ENCODE measurements at places on chromosomes 12 and 14.

GRCh38 chr14:28756884-28757570, 9.6 kb upstream of the FOXG1 start:
- DNase-seq, result no peak

GRCh38 chr12:25280082-25280481, 29.4 kb upstream of the KRAS start:
- DNase-seq, result no peak

- DNase-seq, result no peak
Observed at GRCh38 chr12:41293011-41293410, 104.9 kb downstream of the PDZRN4 start.

DNA sequence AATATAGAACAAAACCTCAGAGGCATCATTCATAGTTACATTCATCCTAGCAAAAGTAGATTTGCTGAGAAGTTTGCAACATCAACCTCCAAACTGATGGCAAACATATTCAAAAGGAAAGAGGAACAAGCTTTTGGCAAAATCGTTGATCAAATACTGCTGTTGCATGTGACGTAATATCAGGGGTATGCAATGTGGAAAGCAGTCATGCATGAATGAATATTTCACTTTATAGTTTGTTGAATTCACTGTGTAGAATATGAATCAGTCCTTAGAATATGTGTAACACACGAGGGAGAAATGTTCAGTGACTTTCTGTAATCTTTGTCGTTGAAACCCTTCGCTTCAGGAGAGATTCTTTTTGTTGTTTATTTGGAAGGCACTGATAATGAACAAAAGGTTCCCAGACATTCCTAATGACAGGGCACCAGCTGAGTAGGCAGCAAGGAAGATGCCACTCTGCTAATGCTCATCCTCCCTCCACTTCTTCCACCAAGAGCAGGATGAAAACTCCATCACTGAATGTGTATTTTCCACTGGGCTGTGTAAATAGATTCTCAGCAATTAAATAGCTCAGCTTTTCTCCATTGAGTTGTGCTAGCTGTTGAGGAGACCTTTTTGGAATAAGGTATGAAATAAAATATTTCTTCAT, 126.1 kb downstream of the PELI2 start:
- no peak for DNase-seq

GRCh38 chr12:7150841-7151240, 20.7 kb downstream of the CLSTN3 start:
- no peak for DNase-seq

DNA sequence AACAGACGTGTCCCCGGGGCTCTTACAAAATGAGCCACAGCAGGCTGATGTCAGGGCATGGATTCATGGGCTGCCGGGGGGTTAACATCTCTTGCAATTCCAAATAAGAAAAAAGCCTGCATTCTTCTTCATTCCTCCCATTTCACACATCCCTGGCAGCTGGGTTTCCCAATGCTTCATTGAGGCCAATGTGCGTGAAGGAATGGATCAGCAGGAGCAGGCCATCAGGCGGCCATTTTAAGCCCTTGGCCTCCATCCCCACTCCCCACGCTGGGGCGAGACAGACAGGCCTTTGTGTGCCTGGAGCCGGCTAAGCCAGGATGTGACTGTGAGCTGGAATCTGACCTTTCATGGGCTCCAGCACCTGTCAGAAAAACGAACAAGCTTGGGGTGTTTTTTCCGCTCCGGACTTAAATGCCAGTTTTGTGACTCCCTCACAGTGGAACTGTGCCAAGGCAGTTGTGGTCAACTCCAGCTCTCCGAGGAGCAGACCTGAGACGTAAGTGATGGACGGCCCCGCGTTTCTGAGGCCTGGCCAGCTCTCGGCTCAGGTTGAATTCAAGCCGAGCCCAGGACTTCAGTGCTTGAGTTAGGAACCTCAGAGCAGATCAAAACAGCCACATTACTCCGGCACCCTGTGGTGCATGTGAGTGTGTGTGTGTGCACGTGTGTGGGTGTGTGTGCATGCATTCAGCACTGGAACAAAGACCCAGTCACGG, 133.1 kb downstream of the TMEM30B start:
- peak; percentile 91 for DNase-seq

DNA sequence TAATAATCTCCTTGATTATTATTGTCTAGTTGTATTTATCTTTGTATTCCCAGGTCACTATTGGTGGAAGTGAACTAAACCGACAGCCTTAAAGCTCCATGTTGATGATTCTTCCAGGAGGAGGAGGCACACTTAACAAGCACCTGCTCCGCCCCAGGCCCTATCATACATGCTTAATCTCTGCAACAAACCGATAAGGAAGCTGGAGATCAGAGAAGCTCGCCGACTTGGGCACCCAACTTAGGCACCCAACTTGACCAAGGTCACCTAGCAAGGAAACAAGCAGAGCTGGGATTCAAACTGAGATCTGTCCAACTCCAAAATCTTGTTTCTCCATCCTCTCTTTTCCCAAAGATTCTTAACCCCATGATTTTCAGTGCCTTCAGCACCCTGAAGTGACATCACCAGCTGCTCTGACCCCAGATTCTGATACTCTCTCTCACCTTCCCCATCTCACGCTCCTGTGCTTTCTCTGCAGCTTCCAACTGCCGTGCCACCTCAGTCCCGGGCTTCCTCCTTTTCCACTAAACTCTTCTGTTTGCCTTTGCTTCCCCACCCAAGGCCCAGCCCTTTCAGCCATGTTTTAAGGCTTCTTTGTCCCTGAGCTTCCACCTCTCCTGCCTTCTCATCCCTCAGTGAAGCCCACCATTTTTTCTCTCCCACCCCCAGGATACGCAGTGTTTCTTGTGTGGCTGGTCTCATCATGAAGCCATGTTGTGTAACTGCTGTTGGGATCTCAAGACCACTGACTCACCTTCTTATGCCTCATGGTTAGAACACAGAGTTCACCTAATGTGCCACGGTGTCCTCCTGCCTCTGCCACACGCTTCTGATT, 6.6 kb upstream of the KRT18 start:
- DNase-seq, result no peak

GRCh38 chr12:132279184-132279889, 50.1 kb downstream of the GALNT9 start:
- peak; percentile 89 for DNase-seq

- DNase-seq, result no peak
Observed at GRCh38 chr14:74349757-74350156, 1.5 kb downstream of the VRTN start.

- no peak for DNase-seq
Observed at GRCh38 chr12:102512523-102512922, 32.2 kb upstream of the IGF1 start.

GRCh38 chr12:32854097-32854496, 42.5 kb downstream of the PKP2 start:
- DNase-seq, result no peak

GRCh38 chr14:53295985-53296582, 143.0 kb upstream of the DDHD1 start:
- no peak for DNase-seq

GRCh38 chr12:65596514-65597091, 227.7 kb upstream of the HMGA2 start:
- no peak for DNase-seq

DNA sequence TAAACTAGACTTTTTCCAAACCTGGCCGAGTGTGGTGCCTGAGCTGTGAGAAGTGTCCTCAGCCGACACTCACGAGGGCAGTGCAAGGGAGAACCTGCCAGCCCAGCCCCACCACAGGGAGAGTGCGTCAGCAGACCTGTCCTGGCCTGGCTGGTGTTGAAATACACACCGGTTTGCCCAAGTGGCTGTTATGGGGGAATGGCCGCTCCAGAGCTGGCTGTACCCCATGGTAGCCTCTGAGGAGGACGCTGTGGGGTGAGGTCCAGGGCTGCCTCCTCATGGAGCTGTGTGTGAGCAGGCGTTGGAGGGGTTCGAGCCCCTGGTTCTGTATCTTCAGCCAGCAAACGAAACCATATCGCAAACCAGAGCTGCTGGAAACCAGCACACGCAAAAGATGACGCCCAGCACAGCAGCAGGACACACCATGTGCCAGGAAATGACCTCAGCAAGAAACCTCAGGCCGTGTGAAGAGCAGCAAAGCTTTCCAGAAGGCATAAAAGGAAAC, 9.4 kb downstream of the ANKRD9 start:
- peak; percentile 73 for DNase-seq

DNA sequence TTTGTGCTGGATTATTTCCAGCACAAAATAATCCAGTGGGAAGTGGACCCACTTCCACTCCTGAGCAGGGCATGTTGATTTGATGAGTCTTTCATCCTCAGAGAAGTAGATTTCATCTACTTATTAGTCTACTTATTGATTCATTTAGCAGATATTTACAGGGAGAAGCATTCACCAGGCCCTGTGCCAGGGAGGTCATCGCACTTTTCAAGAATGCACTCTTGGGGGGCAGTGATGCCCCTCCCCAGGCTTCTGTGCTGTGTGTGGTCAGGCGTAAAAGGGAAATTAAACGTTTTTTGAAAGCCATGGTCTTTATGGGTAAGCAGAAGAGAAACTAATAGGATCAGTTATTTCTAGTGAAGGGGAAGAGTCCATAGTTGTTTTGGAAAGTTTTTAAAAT, 610.7 kb upstream of the TMEM132C start:
- DNase-seq, result no peak

- DNase-seq, result no peak
Observed at GRCh38 chr14:98548071-98548686, 723.8 kb downstream of the BCL11B start.

GRCh38 chr12:9132008-9132535, 16.4 kb upstream of the A2M start:
- no peak for DNase-seq

DNA sequence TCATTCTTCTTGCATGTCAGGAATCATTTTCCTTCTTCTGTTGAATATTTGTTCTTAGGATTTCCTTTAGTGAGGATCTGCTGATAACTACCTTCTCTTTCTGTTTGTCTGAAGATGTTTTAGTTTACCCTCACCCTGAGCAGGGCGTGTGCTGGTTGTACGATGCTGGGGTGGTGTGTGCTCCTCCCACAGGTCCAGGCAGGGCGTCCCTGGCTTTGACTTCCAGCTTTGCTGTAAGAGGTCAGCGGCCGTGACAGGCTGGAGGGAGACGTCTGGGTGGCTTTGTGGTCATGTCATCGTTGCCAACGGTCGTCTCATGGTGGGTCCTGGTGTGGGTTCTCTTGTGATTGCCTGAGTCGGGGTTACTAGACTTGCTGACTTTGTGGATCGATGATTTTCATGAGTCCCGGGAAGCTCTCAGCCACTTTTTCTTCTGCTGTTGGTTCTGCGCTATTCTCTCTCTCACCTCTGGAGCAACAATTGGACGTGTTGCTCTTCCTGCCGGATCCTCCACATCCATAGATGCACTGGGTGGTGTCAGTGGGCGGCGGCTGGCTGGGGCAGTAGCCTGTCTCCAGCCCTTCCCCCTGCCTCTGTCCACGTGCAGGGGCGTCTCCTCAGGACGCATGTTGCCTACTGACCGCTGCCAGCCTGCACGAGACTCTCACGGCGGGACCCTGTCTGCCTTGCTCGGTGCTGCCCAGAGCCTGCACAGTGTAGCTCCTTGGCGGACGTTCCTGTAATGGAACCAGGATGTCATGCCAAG, 8.4 kb downstream of the PACS2 start:
- no peak for DNase-seq

DNA sequence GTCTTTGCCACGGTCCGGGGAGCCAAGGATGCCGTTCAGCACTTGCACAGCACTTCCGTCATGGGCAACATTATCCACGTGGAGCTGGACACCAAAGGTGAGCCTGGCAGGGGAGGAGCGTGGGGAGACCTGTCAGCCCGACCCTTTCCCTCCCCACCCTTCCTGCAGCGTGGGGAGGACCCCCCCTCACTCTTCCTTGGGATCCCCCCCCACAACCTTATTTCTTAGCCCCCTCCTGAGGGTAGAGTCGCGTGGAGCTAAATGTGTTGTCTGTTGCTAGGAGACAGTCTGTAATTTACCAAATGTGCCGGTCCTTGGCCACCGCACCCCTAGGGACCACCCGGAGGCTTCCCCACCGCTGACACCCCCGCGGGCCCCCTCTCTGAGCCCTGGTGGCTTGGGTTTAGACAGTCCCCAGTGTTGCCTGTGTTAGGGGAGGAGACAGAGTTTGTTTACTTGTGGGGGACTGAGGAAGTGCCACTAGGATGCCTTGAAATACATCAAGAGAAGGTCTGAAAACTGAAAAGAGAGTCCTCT, 2.3 kb downstream of the SETD1B start:
- DNase-seq, result no peak

DNA sequence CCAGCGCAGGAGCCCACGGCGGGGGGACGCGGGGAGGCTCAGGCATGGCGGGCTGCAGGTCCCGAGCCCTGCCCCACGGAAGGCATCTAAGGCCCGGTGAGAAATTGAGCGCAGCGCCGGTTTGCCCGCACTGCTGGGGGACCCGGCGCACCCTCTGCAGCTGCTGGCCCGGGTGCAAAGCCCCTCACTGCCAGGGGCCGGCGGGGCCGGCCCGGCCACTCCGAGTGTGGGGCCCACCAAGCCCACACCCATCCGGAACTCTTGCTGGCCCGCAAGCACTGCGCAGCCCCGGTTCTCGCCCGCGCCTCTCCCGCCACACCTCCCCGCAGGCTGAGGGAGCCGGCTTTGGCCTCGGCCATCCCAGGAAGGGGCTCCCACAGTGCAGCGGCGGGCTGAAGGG, 8.5 kb upstream of the TSPAN8 start:
- DNase-seq, result no peak

- no peak for DNase-seq
Observed at GRCh38 chr12:57512665-57513064, 7.6 kb downstream of the DDIT3 start.

GRCh38 chr14:73295198-73295796, 58.0 kb downstream of the PAPLN start:
- no peak for DNase-seq

GRCh38 chr14:52798826-52799225, 7.4 kb upstream of the GNPNAT1 start:
- no peak for DNase-seq

DNA sequence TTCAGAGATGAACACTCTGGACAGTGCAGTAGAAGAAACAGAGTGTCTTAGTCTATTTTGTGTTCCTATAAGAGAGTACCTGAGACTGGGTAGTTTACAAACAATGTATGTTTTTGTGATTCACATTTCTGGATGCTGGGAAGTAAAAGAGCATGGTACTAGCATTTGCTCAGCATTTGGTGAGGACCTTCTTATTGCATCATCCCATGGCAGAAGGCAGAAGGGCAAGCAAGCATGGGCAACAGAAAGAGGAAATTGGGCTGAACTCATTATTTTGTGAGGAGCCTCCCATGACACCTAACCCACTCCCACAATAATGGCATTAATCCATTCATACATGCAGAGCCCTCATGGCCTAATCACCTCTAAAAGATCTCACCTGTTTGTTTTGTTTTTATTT, 8.0 kb downstream of the ANKS1B start:
- no peak for DNase-seq

GRCh38 chr12:120048263-120048662, 59.2 kb downstream of the BICDL1 start:
- DNase-seq, result no peak

GRCh38 chr14:65258391-65258790, 154.1 kb upstream of the FUT8 start:
- no peak for DNase-seq

DNA sequence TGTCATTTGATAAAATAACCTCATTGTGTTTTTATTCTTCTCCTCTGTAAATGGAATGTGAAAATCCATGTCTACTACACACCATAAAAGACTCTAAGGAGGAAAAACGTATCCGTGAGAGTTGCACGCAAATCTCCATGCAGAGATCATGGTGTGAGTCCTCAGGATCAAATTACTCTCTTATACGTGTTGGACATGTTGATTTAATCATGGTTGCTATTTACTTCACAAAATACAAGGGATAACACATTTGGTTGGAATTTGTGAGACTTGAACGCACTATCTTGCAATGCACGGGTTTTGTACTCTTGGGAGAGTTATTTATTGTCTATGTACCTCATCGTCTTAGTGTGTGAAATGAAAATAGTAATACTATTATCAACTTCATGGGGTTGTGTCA, 128.0 kb upstream of the RASSF8 start:
- no peak for DNase-seq
